ENCODE measurements at places on chromosomes 13 and 19. TPM values are rescaled to one million over a fixed set of nuclear protein-coding genes. Genes with fewer than 3 reads are reported as not detected.

ZNF610 gene
- total RNA-seq = 3.9 TPM

GFY gene
- not detected for total RNA-seq

GRCh38 chr13:67791047-67791446 lies 560.9 kb upstream of the PCDH9 start:
- H3K27ac ChIP-seq = no peak overlapping the region
- no peaks in the 10 kb centered on the region for H3K27me3 ChIP-seq
- DNase-seq = no peak
- H3K36me3 ChIP-seq = no peaks in the 10 kb centered on the region
- no peaks in the 10 kb centered on the region for H3K4me1 ChIP-seq
- H3K4me3 ChIP-seq = no peak overlapping the region

DNA sequence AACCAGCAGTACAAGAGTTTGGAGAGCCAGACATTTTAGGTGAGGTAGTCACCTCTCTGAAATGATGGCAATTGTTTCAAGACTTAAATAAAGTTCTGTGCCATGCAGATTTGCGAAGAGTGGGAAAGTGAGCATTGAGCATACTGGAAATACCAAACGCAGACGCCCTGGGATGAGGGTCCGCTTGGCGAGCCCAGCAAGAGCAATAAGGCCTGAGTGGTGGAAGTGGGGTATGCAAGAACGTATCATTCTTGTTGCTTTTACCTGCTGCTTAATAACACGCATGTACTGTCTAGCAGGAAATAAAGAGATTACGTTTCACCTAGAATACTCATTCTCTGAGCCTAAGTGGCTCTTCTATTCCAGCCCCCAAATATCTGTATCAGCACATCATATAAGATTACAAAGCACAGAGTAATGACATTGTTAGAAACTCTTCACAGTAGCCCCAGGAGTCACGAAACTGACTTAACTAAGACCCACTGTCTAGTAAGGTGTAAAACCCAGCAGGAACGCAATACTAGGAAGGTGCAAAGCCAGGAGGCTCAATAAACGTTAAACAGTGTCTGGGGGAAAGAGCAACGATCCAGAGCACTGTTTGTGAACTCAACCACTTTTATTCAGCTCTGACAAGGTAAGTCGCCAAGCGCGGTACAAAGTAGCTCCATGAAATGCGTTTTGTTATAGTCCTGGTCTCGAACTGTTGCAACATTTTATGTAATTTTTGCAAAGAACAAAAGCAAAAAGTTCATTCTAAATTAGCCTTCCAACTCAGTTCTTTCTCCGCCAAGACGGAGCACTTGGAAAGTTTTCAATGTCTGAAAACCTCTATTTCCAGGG lies 1.2 kb downstream of the RCBTB2 start:
- no peak for DNase-seq
- H3K4me3 ChIP-seq = peak overlapping the region; percentile 93
- peak overlapping the region; percentile 98 for H3K27ac ChIP-seq
- H3K4me1 ChIP-seq = peaks cover 36% of the 10 kb centered on the region

GRCh38 chr13:113771709-113772331 lies 12.8 kb downstream of the TMEM255B start:
- H3K27me3 ChIP-seq = no peaks in the 10 kb centered on the region
- H3K4me3 ChIP-seq = no peak overlapping the region
- no peaks in the 10 kb centered on the region for H3K36me3 ChIP-seq
- no peak overlapping the region for H3K27ac ChIP-seq

DNA sequence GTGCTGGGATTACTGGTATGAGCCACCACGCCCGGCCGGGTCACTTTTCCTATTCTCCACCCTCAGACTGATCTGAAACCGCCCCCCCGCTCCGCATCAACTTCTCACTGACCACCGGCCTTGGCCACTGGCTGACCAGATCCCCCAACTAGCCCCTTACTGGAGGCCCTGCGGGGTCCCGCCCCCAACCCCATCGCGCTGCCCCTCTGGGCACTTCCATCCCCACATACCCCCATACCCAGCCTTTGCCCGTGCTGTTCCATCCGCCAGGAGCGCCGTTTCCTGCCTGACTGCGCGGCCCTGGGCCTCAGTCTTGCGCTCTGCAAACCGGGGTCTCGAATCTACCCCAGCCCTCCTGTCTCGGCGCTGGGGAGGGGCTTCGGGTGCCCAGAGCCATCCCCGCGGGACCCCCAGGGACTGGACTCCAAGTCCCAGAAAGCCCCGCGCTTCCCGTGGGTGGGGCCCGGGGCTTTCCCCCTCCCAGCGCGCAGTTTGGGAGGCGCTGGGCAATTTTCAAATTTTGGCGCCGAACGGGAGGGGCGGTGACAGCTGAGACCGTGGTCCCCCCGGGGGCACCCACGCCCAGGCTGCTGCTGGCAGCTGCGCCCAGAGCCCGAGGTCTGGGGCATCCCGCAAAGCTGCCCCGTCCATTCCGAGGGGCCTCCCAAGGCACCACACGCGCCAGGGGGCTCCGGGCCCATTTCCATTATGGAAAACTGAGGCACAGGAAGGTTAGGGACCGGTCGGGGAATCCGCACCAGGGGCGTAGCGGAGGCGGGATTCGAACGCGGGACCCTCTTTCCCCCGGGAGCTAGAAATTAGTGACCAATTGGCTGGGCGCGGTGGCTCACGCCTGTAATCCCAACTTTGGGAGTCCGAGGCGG lies 5.2 kb upstream of the LMNB2 start:
- H3K27ac ChIP-seq = peak overlapping the region; percentile 96
- no peaks in the 10 kb centered on the region for H3K27me3 ChIP-seq
- DNase-seq = peak; percentile 82
- peaks cover 2% of the 10 kb centered on the region for H3K36me3 ChIP-seq

GRCh38 chr19:41957838-41958366 lies 1.2 kb downstream of the RABAC1 start:
- no peaks in the 10 kb centered on the region for H3K36me3 ChIP-seq
- peak overlapping the region; percentile 64 for H3K27ac ChIP-seq
- H3K4me3 ChIP-seq = peak overlapping the region; percentile 99
- H3K27me3 ChIP-seq = no peaks in the 10 kb centered on the region
- peaks cover 15% of the 10 kb centered on the region for H3K4me1 ChIP-seq
